Stimulated activated CD4-positive, alpha-beta T cell treated with anti-CD3 and anti-CD28 coated beads, Interleukin-12 subunit alpha, Interleukin-12 subunit beta, amount 100 ng/mL, for 24 hours (primary cell): ENCODE measurements at places on chromosomes 1 and 21.
A peak's percentile ranks its signal among the peaks of the same experiment; 100 is the strongest.

DNA sequence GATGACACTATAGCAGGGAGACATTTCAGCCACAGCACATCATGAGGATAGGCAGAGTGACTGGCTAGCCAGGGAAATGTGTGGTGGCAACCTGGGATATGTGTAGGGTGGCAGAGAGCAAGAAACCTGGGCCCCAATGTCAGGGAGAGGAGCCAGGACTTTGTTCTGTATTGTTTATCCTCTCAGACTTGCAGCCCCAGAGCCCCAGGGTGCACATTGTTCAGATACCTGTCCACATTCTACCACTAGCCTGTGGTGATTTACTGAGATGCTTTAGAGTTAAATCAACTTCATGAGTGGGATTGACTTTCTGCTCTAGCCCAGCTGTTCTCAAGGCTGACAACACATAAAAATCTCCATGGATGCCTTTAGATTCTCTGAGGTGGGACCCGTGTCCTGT, 61.5 kb downstream of the MAB21L3 start:
- DNase-seq, result no peak

GRCh38 chr1:246761396-246761795, 37.2 kb downstream of the SCCPDH start:
- DNase-seq, result no peak

DNA sequence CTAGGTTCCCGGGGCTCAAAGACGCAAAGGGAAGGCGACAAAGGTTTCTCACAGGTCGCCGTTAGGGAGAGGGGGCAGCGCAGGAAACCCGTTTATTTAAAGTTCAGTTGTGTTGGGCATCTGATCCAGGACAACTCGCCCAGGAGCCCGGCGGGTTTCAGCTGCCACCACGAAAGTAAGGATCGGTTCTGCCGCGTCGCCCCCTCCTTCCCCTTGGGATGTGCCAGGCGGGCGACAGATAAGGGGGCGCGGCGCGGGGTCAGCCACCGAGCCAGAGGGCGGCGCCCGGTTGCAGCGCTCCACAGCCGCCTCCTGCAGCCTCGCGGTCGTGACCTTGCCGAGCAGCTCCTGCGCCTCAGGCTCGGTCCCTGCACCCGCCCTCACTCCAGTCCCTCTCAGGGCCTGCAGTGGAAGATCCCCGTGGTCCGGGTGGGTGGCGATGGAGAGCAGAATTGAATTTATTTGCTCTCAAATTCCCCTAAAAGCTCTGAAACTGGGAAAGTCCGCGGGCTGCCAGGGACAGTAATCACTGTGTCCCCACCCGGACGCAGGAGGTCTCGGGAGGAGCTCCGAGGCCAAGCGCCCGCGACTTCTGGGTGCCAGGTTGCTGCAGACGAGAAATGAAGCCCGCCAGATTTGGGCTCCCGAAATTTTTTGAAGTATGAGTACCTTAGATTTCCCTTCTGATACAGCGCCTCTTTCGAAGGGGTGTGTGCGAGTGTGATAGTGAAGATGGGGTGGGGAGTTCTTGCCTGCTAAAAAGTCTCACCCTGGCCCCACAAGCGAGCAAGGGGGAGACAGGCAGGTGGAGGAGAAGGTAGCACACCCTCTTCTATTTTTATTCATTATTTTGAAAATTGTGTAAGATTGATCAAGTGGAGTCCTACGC, 28.4 kb upstream of the NFIA start:
- DNase-seq, result no peak

DNA sequence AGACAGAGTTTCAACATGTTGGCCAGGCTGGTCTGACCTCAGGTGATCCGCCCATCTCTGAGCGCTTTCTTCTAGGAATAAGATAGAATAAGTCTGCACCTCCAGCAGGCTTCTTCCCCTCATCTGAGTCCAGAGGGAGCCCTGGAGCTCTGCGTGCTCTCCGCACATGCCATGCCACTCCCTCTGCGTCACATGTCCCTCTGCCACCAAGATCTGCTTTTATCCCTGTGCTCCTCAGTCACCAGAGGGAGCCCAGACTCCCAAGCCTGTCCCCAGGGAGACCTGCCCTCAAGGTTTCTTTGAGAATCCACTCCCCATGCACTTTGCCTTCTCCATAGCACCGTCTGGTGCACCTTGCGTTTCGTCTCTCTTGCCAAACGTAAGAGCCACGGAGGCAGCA, 213.0 kb downstream of the CAMTA1 start:
- no peak for DNase-seq

GRCh38 chr1:201709564-201710295, 119.2 kb upstream of the IPO9 start:
- DNase-seq, result peak; percentile 53

DNA sequence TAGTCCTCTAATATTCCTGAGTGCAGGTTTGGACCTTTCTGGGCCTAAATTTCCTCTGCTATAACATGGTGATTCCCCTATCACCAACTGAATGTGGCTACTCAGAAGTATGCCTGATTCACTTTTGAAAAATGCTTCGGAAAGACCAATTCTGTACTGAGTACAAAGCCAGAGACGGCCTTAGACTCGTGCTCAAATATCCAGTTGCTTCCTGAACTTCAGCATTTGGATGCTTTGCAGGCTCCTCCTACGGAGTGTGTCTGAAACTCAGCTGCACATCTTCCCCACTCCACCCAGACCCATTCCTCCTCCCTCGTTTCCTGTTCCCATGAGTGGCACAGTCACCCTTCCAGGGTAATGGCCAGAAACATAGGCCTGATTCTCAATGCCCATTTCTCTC, 98.4 kb upstream of the GADD45A start:
- no peak for DNase-seq

DNA sequence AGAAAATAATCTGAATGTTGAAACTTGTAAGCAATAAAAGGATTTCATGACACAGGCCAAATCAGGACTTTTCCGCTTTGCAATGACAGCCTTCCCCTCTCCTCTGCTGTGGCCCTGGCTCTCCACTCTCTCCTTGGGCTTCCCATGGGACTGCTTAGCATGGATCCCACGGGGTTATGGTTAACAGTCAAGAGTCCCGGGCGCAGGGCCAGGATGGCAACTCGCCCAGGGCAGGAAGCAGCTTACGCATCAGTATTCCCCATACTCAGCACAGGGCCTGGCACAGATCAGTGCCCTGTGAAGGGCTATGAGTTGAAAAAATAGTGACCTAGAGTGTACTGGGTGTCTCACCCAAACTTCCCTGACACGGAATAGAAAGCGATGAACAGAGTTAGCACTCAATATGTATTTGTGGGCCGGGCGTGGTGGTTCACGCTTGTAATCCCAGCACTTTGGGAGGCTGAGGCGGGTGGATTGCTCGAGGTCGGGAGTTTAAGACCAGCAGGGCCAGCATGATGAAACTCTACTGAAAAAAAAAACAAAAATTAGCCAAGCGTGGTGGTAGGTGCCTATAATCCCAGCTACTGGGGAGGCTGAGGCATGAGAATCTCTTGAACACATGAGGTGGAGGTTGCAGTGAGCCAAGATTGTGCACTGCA, 29.1 kb upstream of the GRHL3 start:
- no peak for DNase-seq

- no peak for DNase-seq
Measured at GRCh38 chr1:220767312-220768125, 19.2 kb upstream of the MTARC1 start.

GRCh38 chr1:230124186-230125128, 57.4 kb downstream of the GALNT2 start:
- DNase-seq, result no peak

DNA sequence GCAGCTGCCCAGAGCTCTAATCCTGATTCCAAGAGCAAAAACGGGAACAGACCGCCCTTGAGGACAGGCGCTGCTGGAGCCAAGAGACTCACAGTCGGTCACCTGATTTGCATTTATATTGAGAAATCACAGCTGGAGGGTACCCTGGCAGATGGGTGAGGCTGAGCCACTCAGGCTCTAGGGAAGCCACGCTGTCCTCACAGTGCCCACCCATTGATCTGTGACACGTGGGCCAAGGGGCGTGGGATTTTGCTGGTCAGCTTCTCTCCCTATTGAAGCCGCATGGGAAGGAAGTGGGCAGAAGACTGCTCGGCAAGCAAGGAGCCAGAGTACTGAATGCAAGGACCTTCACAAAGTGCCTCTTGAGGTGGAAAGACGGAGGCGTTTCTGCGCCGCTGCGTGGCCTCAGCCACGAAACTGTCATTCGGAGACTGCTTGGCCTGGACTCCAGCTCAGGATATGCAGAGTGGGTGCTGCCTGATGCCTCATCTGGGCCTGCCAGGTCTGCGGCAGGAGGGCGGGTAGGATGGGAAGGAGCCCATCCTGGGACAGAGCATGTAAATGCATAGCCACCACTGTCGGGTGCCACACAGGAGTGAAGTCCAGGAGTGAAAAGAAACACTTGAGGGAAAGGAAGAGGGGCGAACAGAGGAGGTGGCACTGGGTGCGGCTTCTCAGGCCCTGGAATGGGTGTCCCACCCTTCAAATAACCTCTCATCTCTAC, 139.8 kb downstream of the PGBD5 start:
- no peak for DNase-seq

- no peak for DNase-seq
Measured at GRCh38 chr21:25772686-25773085, 37.9 kb downstream of the GABPA start.

DNA sequence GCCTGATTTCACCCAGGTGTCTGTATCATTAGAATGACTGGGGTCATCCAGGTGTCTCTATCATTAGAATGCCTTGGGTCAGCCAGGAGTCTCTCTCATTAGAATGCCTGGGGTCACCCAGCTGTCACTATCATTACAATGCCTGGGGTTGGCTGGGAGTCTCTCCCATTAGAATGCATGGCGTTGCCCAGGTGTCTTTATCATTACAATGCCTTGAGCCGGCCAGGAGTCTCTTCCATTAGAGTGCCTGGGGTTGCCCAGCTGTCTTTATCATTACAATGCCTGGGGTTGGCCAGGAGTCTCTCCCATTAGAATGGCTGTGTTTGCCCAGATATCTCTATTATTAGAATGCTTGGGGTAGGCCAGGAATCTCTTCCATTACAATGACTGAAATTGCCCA, 61.6 kb downstream of the RNF187 start:
- DNase-seq, result no peak

GRCh38 chr1:77925518-77925917, 37.1 kb downstream of the NEXN start:
- no peak for DNase-seq

- no peak for DNase-seq
Measured at GRCh38 chr1:43930168-43930948, 3.2 kb upstream of the ARTN start.

- DNase-seq, result no peak
Measured at GRCh38 chr21:14267076-14267475, 51.1 kb downstream of the RBM11 start.

DNA sequence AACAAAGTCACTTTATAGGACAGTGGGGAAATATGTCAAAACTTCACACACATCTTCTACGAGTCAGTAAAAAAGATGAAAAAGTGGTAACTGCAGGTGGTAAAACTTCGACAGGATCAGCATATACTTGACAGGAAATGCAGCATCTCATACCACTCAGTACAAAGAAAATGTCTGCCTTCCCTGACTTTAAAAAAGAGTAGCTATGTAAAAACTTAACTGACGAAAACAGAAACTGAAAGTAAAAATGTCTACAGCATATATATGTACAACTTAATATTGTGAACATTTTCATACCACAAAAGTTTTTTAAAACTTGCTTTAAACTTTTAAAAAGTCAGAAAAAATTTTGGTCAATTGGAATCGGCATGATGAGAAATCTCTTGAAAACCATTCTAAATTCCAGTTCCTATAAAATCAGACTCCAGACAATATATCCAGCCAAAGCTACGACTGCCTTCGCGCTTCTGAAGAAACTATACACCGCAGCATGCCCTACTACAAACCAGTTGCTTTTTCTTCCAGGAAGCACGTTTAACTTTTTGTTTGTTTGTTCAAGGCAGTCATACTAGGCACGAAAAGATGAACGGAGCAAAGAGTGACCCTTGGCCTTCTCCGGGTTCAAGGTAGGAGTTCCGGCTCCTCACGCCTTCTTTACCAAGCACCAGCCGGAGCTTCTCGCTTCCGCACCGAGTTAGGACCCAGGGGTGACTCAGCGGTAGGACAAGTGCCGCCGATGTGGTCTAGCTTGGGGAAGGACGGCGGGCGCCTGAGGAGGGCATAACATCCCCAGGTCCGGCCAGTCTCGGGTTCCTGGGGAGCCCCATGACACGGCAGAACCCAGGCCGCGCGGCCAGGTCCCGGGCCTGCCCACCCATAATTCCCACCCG, 612 bp downstream of the PSMA5 start:
- no peak for DNase-seq

- DNase-seq, result no peak
Measured at GRCh38 chr1:21734526-21734925, 48.4 kb downstream of the USP48 start.

GRCh38 chr1:232414100-232414499, 215.8 kb downstream of the SIPA1L2 start:
- no peak for DNase-seq

GRCh38 chr1:59243978-59244377, 52.9 kb upstream of the FGGY start:
- no peak for DNase-seq

GRCh38 chr1:204992201-204992997, 50.6 kb upstream of the CNTN2 start:
- no peak for DNase-seq

- no peak for DNase-seq
Measured at GRCh38 chr1:67626090-67626860, 58.7 kb upstream of the GADD45A start.

GRCh38 chr21:42019101-42019605, 9.0 kb upstream of the ZBTB21 start:
- no peak for DNase-seq

GRCh38 chr1:23594927-23595353, 35.6 kb upstream of the ID3 start:
- DNase-seq, result no peak

- no peak for DNase-seq
Measured at GRCh38 chr1:233543338-233544255, 70.3 kb upstream of the KCNK1 start.

DNA sequence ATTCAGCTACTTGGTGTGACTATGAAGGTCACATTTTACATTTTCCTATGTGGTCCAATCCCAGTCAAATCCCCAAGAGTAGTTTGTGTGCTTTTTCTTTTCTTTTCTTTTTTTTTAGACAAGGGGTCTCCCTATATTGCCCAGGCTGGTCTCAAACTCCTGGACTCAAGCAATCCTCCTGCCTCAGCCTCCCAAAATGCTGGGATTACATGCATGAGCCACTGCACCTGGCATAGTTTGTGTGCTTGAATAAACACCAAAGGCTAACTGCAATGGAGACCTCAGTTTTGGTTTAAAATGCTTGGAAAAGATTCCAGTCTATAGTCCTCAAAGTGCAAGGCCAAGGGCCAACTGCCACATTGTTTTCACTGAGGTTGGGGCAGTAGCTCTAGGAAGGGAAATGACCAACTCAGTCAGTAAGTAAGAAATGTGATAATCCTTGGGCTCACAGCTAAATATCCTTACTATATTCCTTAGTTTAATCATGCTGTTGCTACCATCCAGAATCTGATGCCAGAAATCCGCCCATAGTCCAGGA, 38.6 kb downstream of the EIF2B3 start:
- DNase-seq, result no peak

GRCh38 chr1:208479435-208479834, 235.3 kb upstream of the PLXNA2 start:
- no peak for DNase-seq

DNA sequence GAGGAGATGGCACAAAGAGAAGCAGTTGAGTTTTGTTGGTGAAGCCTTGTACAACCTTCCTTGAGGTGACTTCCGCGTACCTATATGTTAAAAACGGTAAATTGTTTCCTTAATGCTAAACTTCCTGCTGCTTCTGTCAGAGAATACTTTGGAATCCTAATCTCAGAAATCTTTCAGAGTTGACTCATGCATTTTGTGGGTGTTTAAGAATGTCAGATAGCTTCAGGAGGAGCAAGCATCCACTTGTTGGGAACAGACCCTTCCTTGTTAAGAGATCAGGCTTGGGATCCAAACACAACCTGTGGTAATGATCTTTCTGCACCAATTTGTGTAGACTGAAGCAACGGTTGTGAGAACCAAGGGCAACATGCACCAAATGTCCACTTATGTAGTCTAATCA, 29.5 kb downstream of the AK4 start:
- DNase-seq, result no peak
